ENCODE measurements at places on chromosomes 12 and 14.

DNA sequence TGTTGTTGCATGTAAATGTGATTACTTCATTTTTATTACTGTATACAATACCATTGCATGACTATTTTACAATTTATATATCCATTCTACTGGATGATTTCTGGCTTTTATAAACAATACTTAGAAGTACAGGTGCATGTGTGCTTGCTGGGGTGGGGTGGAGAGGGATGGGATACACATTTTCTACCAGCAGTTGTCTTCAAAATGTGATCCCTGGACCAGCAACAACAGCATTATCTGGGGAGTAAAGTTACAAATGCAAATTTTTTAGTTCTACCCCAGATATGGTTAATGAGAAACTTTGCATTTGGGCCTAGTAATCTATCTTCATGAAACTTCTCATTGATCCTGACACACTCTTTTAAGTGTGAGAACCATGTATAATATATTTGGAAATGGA, 905.4 kb upstream of the ATXN7L3B start:
- DNase-seq = no peak

DNA sequence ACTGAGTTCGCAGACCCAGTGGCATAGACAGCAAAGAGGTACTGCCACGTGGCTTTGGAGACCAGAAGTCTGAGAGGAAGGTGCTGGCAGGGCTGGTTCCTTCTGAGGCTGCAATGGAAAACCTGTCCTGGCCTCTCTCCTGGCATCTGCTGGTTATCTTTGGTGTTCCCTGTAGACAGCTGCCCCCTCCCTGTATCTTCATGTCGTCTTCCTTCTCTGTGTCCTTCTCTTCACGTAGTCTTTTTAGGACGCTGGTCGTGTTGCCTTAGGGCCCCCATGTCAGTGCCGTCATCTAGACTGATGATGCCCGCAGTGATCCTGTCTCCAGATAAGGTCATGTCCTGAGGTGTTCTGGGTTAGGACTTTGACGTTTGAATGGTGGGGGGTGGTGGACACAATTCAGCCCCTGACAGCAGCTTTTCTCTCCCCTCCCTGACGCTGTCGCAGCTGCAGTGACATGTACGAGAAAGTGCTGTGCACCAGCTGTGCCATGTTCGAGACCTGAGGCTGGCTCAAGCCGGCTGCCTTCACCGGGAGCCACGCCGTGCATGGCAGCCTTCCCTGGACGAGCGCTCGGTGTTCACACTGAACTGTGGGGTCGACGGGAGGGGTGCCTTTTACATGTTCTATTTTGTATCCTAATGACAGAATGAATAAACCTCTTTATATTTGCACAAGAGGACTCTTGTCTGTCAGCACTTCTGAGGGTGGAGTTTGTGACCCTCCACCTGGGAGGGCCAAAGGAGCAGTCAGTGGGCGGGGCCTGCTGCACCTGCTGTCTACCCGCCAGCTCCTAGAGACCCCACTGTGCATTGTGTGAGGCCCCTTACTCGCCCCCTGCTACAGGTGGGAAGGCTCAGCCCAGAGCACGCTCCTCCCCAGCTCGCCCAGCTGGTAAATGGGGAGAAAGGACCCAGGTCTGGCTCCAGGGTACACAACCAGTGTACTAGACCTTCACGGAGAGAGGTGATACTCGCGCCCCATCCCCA, 6.3 kb downstream of the SIVA1 start:
- no peak for DNase-seq

GRCh38 chr12:101939306-101939705, 61.9 kb downstream of the DRAM1 start:
- DNase-seq = no peak

- DNase-seq = no peak
These were observed 23.8 kb downstream of the PIK3C2G start for GRCh38 chr12:18285161-18285560.

GRCh38 chr14:21308132-21308478, 28.2 kb downstream of the RPGRIP1 start:
- DNase-seq = no peak

DNA sequence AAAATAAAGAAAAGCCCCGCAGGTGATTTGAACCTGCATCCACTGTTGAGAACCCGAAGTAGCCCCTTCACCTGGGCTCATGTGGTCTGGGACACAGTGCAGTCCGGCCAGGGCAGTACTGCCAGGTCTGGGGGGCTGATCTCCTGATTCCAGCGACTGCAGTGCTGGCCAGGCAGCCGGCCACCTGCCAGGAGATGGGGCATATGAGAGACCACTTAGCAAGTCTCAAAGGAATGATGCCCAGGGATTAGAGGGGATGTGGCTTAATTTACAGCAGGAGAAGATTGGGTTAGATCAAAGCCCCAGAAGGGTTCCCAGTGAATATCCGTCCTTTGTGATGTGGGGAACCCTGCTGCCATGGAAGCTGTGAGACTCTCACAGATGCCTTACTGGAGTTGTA, 113.3 kb downstream of the PRMT8 start:
- DNase-seq = no peak

- DNase-seq = peak; percentile 81
These were observed 221.5 kb upstream of the HMGA2 start for GRCh38 chr12:65602610-65603295.

DNA sequence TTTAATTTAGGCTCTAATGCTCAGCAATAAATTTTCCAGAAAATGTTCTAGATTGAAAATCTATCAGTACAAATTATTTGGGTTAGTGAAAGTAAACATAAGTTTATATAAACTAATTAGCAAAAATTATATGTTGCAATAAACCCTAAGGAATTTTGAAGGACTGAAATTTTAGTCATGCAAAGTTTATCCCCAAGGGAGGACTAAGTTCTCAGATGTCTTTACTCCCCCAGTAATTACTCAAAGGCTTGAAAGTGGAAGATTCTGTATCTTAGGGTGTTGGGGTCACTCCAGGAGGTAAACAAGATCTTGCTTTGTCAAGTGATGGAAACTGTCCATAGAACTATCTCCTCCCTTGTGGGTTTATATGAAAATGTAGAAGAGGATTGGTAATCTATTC, 183.7 kb downstream of the AKAP6 start:
- DNase-seq = no peak
